MG63 (cell line): ENCODE measurements at places on chromosomes 12 and 14. TPM values are rescaled to one million over a fixed set of nuclear protein-coding genes. Genes with fewer than 3 reads are reported as not detected.

Gene SLC17A8
- total RNA-seq = not detected in 2 replicates

Gene RNASE3
- total RNA-seq = not detected in 2 replicates

Gene SLC38A2
- 331 and 535 TPM in 2 replicates for total RNA-seq

Gene TAS2R8
- total RNA-seq = not detected in 2 replicates

Gene RD3L
- total RNA-seq = not detected in 2 replicates

Gene TRIAP1
- total RNA-seq = 40.3 and 41.4 TPM in 2 replicates

Gene PTPRB
- total RNA-seq = 0.27 and 1.1 TPM in 2 replicates

Gene TMEM121
- 7.1 and 17.0 TPM in 2 replicates for total RNA-seq
